Non-pigmented ciliary epithelial cell (primary cell): ENCODE measurements at places on chromosomes 6 and 20.

GRCh38 chr6:71727632-71728294 lies 158.6 kb upstream of the RIMS1 start:
- no peak for DNase-seq

- no peak for DNase-seq
These were observed 16.1 kb upstream of the ZNF292 start for GRCh38 chr6:87139236-87139635.

DNA sequence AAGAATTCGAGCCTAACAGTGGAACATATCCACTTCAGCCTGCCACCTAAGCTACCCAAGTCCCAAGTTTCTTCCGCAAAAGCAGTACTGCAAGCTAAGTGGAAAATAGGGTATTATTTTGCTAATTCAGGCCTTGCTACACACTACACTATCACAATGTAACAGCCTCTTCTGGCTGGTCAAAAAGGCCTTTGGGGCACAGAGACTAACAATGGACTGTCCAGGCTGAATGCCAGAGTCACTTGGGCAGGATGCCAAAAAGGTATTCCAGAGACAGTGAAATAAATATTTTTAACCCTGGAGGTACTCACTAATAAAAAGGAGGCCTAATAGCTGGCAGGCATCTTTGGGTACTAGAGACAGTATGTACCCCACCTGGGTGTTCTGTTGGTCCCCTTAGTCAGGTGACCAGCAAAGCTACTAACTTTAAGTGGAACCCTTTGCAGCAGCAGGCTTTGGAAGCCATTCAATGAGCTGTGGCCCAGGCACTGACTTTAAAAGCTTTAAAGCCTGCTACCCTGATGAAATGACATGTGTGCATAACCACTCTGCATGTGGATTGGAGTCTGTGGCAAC lies 692.1 kb downstream of the HTR1B start:
- no peak for DNase-seq

GRCh38 chr20:50967586-50967985 lies 9.0 kb downstream of the MOCS3 start:
- DNase-seq = no peak

DNA sequence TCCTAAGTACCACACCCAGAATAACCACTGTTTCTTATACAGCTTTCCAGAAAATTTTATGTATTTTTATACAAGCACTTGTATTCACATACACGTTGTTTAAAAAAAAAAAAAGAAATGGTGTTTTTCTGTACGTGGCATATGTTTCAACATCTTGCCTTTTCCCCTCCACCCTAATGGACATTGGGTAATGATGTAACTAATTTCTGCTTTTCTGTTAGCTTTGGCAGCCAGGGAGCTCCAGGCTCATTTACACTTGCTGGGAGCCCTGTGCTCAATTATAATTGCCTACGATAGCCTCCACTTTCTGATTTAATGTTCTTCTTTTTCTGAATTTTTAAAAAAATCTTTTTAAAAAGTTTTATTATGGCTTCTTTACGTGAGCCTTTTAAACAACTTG lies 352.4 kb downstream of the UTRN start:
- DNase-seq = no peak

DNA sequence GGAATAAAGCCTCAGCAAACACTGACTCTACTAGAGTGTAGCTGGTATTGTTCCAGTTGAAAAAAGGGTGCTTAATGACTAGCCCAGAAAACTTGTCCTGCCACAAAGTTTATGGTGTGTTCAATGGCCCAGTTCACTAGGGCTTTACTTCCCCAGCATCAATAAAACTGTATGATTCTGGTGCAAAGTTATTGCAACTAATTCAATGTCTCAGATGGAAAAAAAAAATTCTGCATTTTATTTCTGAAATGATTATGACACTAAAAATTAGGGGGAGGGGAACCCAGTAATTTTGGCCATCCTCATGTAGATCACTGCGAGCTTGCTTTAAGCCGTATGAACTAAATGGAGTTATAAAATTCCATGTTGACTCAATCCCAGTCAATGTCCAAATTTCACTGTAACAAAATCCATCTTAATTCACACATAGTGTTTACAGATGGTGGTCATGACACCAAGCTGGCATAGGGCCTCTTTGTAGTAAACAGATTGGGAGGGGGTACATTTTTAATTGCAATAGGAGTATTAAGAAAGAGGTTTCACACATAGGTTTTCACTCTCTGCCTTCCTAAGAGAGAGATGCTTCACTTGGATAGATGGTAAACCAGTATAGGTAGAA lies 41.2 kb downstream of the PTPRK start:
- DNase-seq = no peak

DNA sequence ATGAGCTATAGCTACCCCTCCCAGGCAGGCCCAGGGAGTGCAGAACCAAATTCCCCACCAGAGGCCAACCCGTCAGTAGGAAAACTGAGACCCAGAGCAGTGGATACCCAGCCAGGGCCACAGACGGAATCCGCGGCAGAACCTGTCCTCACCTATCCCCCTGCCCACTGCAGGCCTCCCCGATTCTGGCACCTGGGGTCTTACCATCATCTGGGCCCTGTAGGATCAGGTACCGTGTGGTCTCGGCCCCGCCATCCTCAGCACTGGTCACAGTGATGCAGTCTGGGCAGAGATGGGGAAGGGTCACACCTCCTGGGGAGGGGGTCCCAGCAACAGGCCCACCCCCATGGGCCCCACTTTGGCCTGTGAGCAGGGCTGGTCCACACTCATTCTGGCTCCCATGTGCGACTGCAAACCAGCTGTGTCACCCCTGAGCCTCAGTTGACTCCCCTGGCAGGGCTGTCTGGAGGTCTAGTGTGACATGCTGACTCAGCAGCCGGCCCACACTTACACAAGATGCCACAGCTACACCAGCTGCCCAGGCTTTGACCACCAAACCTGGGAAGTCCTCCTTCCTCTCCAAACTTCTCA lies 3.8 kb downstream of the ZNF335 start:
- no peak for DNase-seq

- DNase-seq = no peak
These were observed 12.9 kb upstream of the CBLN4 start for GRCh38 chr20:56018194-56018593.

DNA sequence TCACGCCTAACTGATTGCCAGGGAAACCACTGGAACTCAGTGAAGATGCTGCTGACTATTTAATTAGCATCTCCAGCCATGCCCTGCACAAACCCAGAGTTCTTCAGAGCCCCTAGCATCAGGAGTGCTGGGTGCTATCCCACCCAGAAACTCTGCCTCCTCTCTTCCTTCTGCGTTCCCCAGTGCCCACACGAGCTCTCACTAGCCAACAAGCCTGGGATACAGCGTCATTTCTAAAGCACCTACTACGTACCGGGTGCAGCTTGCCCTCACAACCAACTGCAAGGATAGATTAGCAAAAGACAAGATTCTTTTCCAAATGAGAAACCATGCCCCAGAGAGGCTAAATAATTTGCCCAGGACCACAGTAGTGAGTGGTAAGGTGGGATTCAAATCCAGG lies 105.2 kb upstream of the FOXP4 start:
- no peak for DNase-seq

- no peak for DNase-seq
These were observed 12.6 kb downstream of the SYNJ2 start for GRCh38 chr6:157994125-157994795.

DNA sequence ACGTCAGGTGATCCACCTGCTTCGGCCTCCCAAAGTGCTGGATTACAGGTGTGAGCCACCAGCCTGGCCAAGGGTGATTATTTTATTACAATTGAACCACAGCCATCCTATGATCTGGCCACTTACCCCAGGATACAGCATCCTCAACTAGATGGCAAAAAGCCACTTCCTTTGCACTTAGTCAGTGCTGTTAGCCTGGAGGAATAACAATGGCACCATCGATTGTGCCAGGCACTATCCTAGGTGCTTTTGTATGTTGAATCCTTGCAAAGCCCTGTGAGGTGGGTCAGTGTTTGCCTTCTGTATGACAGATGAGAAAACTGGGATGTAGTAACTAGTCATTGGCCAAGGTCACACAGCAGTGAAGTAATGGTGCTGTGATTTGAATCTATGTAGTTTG lies 11.2 kb upstream of the TTPAL start:
- DNase-seq = no peak

DNA sequence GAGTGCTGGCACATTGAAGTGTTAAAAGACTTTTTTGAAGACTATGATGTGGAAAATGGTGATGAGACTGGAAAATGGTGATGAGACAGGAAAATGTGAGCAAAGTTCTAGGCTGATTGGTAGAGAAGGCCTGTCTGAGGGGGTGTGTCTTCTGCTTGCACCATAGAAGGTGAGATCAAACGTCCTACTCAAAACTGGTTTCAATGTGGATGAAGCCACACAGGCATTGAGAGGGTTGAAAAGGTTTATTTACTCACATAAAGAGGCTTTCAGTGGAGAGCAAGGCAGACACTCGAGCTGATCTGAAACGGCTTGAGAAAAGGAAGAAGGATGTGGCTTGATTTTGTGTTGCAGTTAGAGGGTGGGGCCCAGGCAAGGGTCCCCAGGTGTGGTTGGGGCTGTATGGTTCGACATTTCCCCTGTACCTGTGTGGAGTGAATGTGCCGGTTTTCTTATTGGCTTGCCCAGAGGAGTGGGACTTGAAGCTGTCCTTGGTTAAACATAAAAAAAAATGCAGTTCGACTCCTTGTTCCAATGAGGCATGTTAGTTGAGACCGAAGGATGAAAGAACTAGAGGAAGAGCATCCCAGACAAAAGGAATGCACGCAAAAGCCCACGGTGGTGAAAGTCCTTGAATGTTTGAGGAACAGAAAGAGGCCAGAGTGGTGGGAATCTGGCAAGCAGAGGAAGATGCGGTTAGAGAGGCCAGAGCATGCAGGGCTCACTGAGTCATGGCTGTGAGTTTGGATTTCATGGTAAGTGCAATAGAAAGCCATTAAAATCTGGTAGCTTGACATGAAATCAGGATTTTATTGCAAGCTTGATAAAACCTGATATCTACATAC lies 172.3 kb downstream of the EPM2A start:
- no peak for DNase-seq

GRCh38 chr20:12969071-12969669 lies 39.6 kb upstream of the SPTLC3 start:
- no peak for DNase-seq

DNA sequence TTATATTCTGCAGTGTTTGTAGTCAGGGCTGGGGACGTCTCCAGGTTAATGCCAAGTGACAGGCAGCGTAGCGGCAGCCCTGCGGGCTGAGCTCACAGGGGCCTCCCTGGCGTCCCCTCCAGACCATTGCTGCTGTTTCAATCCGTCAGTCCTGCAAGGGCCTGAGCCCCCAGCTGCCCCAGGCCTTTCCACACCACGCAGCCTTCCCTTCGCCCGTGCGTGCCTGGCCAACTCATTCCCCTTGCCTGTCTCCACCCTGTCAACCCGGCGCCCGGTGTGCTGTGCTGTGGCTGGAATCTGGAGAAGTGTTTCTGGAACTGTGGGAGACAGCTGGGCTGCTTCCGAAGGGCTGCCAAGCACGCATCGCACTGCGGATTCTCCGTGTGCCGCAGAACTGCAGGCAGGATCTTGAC lies 11.9 kb downstream of the BHLHE23 start:
- DNase-seq = no peak

GRCh38 chr6:20217891-20218290 lies 5.6 kb upstream of the MBOAT1 start:
- no peak for DNase-seq

GRCh38 chr20:34089655-34090345 lies 22.2 kb downstream of the EIF2S2 start:
- no peak for DNase-seq

DNA sequence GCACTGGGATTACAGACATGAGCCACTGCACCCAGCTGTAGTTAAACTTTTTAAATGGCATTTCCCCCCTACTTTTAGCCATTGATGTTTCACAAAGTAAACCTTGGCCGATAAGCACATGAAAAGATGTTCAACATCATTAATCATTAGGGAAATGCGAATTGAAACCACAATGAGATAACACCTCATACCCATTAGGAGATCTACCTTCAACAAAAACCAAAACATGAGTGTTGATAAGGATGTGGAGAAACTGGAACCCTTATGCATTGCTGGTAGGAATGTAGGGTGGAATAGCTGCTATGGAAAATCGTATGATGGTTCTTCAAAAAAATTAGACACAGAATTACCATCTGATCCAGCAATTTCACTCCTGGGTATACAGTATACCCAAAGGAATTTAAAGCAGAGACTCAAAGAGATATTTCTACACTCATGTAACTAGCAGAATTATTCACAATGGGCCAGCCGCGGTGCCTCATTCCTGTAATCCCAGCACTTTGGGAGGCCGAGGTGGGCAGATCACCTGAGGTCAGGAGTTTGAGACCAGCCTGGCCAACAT lies 286.5 kb upstream of the JARID2 start:
- no peak for DNase-seq

GRCh38 chr20:62860924-62861691 lies 514 bp downstream of the TCFL5 start:
- DNase-seq = no peak

- no peak for DNase-seq
These were observed 151.0 kb upstream of the RSPO3 start for GRCh38 chr6:126967296-126968005.

- no peak for DNase-seq
These were observed 1261.9 kb upstream of the CITED2 start for GRCh38 chr6:140636271-140636907.

DNA sequence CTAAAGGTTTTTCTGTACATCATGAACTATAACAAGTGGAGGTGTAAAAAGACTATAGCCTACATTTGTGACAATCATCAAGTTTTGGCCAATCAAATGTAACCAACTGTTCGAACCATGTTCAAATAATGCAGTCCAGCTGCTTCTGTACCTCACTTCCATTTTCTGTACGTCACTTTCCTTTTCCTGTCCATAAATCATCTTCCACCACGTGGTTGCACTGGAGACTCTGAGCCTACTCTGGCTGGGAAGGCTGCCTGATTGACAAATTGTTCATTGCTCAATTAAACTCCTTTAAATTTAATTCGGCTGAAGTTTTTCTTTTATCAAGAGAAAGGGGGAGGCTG lies 270.4 kb upstream of the JARID2 start:
- no peak for DNase-seq

GRCh38 chr6:90274451-90275030 lies 22.1 kb downstream of the BACH2 start:
- no peak for DNase-seq

GRCh38 chr6:53696341-53696740 lies 30.8 kb upstream of the KLHL31 start:
- no peak for DNase-seq

GRCh38 chr6:12174878-12175277 lies 115.3 kb upstream of the EDN1 start:
- DNase-seq = no peak

- no peak for DNase-seq
These were observed 463.8 kb downstream of the BMP2 start for GRCh38 chr20:7231303-7231702.

- no peak for DNase-seq
These were observed 33.8 kb downstream of the ADGRF1 start for GRCh38 chr6:47008397-47008763.

GRCh38 chr6:26232940-26233648 lies 131.9 kb upstream of the BTN3A2 start:
- no peak for DNase-seq
